ENCODE measurements at places on chromosomes 11 and 22.

- DNase-seq, result no peak
Observed at GRCh38 chr11:86167499-86168164, 76.9 kb upstream of the EED start.

- no peak for DNase-seq
Observed at GRCh38 chr11:98834776-98835175, 186.0 kb upstream of the CNTN5 start.

GRCh38 chr11:7892059-7892699 is 38.9 kb downstream of the OR10A6 start:
- no peak for DNase-seq

DNA sequence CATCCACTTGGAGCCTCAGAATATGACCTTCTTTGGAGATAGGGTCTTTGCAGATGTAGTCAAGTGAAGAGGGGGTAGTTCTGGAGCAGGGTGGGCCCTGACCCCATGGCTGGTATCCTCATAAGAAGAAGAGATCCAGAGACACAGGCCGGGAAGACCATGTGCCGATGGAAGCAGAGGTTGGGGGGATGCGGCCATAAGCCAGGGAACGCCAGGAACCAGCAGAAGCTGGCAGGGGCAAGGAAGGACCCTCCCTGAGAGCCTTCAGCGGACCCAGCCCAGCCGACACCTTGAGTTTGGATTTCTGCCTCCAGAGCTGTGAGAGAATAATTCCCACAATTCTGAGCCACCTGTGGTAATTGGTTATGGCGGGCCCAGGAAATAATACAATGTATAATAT is 26.1 kb upstream of the SMIM38 start:
- DNase-seq, result no peak

GRCh38 chr11:128632141-128632791 is 44.9 kb upstream of the ETS1 start:
- DNase-seq, result peak; percentile 63

- DNase-seq, result no peak
Observed at GRCh38 chr22:42770448-42770726, 49.7 kb upstream of the A4GALT start.

DNA sequence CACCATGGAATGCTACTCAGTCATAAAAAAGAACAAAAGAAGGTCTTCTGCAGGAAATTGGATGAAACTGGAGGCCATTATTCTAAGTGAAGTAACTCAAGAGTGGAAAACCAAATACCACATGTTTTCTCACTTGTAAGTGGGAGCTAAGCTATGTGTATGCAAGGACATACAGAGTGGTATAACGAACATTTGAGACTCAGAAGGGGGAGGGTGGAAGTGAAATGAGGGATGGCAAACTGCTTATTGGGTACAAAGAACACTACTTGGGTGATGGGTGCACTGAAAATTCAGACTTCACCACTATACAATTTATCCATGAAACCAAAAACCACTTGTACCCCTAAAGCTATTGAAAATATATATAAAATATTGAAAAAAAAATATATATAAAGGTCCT is 13.4 kb upstream of the CAT start:
- DNase-seq, result no peak

- no peak for DNase-seq
Observed at GRCh38 chr11:11989774-11990744, 18.4 kb downstream of the DKK3 start.

- no peak for DNase-seq
Observed at GRCh38 chr11:16347928-16348685, 8.2 kb downstream of the SOX6 start.

- DNase-seq, result no peak
Observed at GRCh38 chr11:123046473-123047259, 15.3 kb downstream of the HSPA8 start.

DNA sequence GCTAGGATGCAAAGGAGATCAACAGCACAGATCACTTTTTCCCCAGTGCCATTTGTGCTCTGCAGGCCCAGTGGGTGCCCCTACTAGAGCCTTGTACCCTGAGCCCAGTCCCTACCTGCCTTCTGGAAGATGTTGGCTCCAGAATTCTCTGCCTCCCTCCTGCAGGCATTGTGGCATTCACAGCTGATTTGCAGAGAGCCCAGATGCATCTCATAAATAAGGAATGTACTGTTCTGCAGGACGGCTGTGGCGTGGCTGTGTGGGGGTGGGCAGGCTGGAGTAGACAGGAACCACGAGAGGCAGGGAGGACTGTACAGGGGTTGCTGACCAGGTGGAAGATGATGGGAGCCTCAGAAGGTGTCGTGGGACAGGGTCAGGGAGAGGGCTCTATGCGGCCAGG is 11.2 kb upstream of the MIAT start:
- DNase-seq, result no peak

GRCh38 chr11:125451400-125452124 is 44.5 kb downstream of the FEZ1 start:
- DNase-seq, result no peak

DNA sequence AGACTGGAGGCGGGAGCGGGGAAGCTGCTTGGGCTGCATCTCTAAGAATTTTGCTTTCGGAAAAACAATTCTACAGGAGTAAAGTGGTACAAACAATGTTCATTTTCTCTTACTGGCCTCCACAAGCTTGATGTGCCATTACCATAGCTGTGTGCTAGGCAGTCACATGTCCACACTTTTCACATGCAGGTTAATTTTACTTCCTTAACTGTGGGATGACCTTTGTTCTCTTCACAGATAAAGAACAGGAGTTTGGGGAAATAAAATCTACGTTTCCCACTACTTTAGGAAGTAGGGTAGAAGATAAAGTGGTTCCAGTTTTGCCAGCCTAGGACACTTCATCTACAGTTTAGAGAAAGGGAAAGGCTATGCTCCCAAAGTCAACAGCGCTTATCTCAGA is 327.2 kb upstream of the NARS2 start:
- DNase-seq, result no peak

DNA sequence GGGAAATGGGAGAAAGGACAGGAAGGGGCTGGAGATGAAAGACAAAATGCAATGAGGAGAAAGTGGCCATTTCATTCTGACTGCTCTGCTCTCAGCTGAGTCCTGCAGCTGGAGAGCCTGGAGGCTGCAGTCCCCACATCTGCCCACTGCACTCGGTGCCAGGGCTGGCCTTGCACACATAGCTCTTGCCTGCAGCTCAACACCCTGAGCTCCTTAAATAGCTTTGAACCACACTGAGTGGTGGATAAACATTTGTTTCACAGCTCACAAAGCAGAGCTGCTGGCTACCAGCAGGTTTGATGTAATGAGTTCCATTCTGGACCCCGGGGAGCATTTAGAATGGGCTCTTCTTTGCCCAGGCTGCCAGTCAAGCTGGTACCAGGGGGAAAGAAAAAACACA is 426.1 kb upstream of the CADM1 start:
- no peak for DNase-seq

DNA sequence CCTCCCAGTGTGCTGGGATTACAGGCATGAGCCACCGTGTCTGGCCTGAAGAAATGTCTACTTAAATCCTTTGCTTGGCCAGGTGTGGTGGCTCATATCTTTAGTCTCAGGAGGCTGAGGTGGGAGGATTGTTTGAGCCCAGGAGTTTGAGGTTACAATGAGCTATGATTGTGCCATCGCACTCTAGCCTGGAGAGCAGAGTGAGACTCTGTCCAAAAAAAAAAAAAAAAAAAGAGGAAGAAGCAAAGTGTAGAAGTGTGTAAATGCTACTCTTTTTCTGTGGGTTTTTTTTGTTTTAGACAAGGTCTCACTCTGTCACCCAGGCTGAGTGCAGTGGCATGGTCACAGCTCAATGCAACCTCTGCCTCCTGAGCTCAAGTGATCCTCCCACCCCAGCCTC is 6.4 kb upstream of the ATG16L2 start:
- no peak for DNase-seq

DNA sequence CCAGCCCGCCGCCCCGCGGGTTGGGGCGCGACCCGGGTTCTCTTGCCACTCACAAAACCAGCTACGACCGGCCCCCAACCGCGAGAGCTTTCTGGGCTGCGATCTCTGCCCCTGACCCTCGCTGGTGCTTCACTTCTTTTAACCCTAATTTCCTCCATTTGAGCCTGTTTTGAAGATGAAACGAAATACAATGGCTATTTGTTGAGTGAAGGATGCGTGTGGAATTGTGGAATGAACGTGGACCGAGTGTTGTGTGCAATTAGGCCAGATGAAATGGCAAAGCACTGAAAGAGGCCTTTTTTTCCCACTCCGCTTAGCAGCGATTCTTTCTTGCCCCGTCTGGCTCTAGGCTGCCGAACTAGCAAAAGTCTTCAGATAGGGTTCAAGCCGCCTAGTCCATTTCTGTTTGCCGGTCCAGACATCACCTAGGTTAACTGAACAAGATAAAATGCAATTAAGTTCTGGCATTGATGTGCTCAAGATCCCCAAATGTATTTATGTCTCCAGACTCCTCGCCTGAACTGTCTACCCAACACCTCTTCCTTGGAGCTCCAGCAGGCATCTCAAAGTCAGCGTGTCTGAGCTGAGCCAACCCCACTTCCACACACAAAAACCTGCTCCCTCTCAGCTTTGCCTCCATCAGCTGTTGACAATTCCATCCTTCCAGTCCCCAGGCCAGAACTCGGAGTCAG is 471 bp upstream of the TMEM184B start:
- no peak for DNase-seq
